ENCODE measurements at places on chromosomes 2 and 18.

DNA sequence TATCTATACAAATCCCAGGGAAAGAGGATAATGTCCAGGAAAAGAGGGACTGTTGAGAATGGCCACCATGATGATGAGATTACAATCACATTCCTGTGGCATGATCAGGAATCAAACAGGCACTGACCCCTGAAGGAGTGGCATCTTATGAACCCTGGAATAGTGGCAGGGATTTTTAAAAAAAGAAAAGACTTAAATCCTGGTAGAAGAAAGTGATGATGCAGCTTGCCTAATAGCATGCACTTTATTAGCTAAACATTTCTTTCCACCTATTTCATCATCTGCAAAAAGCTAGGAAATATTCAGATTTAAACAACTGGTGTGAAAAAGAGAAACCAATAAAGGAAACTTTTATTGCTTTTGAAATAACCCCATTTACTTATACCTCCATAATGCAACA lies 87.2 kb upstream of the FSHR start:
- DNase-seq, result no peak

- peak; percentile 31 for DNase-seq
Observed at GRCh38 chr2:64260817-64261216, 116.6 kb upstream of the PELI1 start.

DNA sequence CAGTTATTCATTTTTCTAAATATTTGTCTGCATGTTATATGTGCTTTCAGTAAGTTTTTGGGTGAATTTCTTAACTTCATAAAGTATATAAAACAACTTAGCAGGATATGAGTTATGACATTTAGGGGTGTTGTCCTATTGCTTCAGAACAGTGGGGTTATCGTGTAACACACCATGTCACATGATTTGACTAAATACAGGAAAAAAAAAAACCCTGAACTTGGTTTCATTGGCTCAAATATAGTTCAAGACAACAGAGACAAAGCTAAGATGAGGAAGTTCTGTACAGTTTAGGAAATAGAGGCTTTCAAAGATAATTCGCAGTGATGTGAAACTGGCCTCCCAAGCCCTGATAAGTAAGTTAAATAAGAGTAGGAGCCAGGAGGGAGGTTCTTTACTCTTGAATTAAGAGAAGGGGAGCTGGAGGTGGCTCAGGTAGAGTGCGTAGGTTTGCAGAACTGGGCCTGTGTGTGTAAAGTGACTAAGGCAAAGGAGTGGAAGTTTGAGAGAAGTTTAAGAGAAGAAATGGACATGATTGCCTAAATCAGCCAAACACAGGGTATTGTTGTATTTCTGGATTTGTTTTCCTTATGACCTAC lies 53.9 kb downstream of the LIMS1 start:
- no peak for DNase-seq

DNA sequence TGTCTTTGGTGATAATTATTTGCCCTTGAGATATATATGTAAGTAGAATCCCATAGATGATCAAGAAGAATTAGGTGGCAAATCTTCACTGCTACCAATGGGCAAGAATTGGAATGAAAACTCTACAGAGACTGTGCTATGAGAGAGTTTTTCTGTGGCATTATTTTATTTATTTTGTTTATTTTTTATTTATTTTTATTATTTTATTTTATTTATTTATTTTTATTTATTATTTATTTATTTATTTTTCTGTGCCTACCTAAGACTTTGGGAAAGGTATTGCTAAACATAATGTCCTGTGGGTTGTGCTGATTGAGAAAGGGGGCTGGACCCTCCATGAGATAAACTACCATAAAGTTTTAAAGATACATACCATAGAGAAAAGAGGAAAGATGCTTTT lies 16.6 kb upstream of the NR4A2 start:
- no peak for DNase-seq

GRCh38 chr18:60675801-60676200 lies 303.2 kb upstream of the MC4R start:
- no peak for DNase-seq

DNA sequence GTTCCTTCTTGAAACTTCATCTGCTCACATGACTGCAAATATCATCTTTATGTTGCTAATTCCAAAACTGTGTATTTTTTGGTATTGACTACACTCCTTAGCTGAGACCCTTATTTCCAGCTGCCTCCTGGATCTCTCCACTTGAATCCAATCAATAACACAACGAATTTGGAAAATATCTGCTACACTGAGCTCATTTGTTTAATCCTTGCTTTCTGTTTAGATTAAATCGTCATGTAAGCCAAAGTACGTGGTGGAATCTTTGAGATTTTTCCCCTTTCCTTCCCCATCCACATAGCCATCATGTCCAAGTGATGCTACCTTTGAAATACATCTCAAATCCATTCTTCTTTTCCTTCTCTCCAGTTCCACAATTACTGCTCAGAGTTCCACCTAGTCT lies 15.6 kb downstream of the OTX1 start:
- no peak for DNase-seq

DNA sequence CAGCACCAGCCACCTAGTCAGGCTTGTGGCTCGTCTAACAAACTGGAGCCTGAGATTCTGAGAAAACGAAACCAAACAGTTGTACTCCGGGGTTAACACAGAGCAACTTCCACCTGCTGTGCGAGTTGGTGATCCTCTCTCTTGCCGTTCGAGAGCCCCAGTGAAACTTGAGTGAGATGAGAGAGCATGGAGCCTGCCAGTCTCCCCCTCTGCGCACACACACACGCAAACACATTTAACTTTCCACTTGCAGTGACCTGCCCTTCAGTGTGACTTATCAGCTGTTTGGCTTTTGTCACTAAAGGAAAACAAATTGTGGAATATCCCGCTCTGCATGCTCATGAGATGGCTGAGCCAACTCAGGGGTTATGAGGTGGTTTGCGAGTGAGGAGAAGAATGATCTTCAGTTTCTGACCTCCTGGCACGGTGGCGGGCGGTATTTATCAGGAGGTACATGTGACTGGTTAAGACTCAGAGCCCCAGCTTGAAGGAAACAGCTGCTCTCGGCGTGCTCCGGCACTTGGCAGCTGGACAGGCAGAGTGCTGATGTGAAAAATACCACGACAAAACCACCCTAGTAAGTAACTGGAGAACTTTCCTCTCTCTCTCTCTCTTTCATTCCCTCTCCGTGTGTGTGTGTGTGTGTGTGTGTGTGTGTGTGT lies at the start of gene RASGRP3:
Gene RASGRP3, plus strand, starts transcription at position 519 of the 662 bp plus-strand sequence. CDS start 38,488 bp downstream, outside the sequence.
- peak; percentile 45 for DNase-seq

- no peak for DNase-seq
Observed at GRCh38 chr2:204470178-204470620, 75.1 kb upstream of the PARD3B start.

GRCh38 chr2:211434773-211435172 lies 878.4 kb downstream of the CPS1 start:
- no peak for DNase-seq

GRCh38 chr2:43110442-43110871 lies 115.9 kb downstream of the ZFP36L2 start:
- no peak for DNase-seq

- no peak for DNase-seq
Observed at GRCh38 chr2:9278439-9278838, 71.8 kb downstream of the ASAP2 start.

- DNase-seq, result no peak
Observed at GRCh38 chr2:13495051-13495450, 778.3 kb downstream of the TRIB2 start.

DNA sequence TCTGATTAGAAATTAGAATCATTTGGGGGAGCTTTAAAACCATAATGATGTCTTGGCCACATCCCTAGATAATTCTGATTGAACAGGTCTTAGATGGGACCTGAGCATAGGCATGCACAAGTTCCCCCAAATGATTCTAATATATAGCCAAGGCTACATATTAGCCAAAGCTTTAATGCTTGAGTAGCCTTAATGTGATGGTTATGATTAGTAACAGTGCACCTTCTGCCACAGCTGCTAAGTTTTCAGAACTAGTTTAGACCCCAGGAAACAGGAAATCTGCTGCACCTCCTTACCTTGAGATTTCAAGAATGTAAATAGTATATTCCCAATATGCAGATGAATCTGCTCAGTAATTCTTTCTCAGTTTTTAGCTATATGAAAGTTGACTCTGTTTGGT lies 119.8 kb downstream of the PTPN4 start:
- DNase-seq, result no peak

DNA sequence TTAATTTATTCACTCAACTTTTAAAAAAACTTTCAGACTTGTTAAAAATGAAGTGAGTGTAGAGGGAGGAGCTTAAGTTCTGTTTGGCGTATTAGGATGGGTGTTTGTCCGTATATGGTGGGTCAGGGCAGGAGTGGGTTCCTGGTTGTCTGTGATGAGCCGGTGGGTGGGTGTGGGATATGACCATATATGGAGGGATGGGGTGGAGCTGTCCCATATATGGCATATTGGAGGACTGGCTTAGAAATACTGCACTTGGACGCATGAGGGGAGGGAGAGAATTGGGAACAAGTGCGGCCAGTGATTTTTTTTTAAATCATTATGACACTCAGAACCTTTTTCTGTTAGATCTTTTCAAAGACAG lies 1.5 kb downstream of the KDM3A start:
- peak; percentile 39 for DNase-seq

DNA sequence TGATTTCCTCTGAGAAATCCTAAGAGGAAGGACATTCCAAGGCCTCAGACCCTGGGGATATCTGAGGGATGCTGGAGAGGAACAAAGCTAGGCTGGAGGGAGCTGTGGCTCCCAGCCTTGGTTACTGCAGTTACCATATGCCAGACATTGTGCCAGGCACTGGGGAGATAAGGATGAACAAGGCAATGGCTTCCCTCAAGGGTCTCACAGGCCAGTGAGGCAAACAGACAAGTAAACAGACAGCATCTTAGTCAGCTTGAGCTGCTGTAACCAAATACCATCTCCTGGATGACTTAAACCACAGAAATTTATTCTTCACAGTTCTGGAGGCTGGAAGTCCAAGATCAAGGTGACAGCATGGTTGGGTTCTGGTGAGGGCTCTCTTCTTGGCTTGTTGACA lies 91.8 kb downstream of the SKA1 start:
- DNase-seq, result no peak

DNA sequence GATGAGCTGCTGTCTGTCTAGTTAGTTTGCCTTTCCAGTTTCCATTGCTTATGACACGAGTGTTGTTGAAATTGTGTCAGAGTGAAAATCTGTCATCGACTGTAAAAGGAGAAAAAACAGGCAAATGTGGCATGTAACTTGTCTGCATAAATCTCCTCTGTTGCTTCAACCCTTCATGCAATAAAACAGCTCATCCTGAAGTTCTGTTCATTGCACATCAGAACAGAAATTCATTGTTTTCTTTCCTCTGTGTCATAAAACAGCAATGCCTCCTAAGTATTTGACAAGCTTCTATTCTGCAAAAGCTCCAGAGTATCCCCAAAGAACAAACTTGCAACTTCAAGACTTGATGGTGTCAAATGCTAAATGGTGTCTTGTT lies 432.1 kb downstream of the MEIS1 start:
- no peak for DNase-seq

DNA sequence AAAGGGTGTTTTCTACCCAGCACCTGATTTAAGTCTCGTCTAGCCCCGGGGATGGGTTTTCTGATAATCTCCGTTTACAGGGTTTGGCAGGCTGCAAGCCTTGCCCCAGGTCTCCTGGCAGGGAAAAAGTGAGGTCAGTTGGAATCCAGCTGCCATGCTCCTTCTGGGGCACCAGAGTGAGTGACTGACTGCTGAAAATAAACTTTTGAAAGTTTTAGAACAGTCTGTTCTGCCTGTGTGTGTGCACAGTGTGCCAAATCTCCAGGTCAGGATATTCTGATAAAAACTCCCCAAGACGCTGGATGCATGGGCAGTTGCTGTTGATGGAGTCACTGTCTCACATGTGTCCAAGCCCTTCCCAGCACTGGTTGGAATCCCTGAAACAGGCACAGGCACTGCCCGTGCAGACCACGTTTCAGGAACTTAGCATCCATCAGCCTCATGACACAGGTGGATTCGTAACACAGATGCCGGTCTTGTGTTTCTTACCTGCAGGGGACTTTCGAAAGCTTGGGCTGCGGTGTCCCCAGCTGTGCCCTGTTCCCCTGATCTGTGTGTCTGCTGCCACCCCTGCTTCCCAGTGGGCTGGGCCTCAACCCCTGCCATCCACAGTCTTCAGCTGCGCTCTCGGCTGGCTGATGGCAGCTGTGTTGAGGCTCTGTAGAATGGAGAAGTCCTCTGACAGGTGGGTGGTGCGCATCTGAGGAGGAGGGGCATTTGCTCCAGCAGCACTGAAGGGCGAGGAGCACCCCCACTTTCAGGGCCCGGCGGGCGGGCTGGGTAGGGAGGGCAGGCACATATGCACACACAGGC lies 65.0 kb downstream of the SH3RF3 start:
- no peak for DNase-seq

GRCh38 chr2:99933894-99934650 lies 208.3 kb downstream of the AFF3 start:
- no peak for DNase-seq
